Esophagus squamous epithelium (tissue), 5 donors: ENCODE measurements at places on chromosomes 6 and 20.

GRCh38 chr6:36727505-36728021 lies 29.9 kb downstream of the RAB44 start:
- no peak for DNase-seq

DNA sequence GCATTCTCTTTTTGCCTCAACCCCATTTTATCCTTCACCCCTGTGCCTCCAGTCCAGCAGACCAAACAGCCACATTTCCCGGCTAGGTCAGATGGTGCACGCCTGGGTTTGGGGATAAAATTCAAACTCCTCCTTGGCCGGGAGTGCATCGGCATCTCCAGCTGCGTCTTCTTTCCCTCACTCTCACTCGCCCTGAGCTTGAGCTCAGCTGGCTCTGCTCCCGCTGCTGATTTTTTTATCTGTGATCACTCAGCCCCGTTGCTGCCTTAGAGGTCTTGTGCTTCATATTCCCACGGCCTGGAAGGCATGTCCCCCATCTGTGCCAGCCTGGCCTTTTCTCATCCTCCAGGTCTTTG lies 6.8 kb upstream of the EZR start:
- no peak for DNase-seq

DNA sequence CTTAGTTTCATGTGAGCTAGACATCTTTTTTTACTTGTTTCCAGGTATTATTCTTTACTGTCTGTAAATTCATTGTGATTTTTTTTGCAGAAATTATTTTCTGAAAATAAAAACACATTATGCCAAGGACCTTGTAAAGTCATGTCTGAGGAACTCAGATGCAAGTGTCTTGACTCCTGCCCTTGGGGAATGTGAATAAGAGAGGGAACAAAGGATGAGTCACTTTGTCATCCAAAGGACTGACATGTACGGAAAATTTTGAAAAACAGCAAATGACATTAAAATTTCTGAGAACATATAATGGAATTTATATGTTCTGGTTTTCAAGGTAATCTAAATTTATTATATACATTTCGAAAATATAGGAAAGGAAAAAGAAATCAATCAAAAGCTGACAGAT lies 660.4 kb downstream of the CD109 start:
- no peak for DNase-seq

DNA sequence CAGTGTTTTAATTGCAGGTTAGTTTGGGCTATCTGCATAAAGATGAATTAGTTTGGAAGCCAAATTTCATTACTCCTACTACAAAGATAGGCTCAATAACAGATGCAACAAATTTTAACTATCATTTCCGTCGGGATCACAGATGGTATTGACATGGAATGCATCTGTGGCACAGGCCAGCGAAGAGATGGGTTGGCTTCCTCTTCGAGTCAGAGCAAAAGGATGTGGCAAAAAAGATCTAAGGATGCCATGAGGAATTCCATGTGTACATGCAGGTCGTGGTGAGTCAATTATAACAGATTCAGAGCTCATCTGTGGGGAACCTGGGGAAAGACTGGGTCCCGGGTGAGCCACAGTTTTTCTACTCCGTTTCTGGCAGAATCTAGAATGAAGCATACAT lies 83.0 kb upstream of the CITED2 start:
- no peak for DNase-seq

DNA sequence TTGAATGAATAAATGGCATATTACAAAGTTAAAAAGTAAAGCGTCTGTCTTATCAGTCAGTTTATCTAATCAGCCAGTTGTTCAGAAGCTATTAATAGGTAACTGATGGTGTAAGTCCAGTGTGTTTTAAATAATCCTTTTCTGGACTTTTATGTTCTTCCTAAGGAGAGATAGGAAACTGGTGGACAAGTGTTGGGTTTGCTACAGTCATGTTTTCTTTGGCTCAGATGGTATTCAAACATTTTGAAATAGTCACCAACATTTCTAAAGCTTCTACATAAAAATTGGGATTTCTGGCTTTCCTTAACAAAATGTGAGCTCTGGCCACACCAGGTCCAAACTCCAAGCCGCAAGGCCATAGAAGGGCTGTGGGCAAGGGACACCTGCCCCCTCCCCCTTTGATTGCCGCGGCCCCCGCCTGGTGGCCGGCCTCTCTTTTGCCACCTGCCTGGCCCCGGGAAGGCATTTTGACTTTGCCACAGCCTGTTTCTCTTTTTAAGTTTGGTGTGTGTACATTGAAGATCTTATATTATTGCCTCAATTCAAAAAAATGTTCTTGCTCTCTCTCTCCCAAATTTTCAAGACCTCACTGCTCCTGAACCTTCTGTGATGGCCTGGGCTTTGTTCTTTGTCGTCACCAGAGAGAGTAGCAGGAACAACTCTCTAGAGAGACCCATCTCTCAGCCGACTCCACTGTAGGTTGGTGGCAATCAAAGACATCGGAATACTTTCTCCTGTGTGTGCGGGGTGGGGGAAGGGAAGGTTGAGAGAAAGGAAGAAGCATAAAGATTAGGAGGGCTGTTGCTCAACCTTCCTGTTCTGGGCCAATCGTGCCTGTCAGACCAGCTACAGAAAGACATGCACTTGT lies 84.0 kb upstream of the ZNF217 start:
- DNase-seq = no peak

- no peak for DNase-seq
These were observed 6.8 kb downstream of the PCSK2 start for GRCh38 chr20:17233626-17234025.

GRCh38 chr6:6925391-6926164 lies 182.2 kb upstream of the RREB1 start:
- DNase-seq = no peak

DNA sequence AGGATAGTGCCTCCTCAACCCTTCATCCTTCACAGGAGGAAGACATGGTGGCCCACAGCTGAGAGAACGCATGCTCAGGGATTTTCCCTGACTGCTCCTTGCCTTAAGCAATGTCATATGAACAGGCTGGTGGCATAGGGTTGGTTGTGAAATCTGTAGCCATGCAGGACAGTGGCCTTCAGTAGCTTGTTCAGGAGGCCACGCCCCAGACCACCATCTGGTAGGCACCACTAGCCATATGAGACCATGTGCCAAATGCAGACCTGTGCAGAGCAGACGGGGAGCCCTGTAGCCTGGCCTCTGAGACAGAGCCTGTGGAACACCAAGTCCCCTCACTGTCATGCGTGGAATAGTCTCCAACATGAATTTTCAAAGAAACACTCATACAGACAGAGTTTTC lies 76.5 kb downstream of the ADTRP start:
- no peak for DNase-seq

DNA sequence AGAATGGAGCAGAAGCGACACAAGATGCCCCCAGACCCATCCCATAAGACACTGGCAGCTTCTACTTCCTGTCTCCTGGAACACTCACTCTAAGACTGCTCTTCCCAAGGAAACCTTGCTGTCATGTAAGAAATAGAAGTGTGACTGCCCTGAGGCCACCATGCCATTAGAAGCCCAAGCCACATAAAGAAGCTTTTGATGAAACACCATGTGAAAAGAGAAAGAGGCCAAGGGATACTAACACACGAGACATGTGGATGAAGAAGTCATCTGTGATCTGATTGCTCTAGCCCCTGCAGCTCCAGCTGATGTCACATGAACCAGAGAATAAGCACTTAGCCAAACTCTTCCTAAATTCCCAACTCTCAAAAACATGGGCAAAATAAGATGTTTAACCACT lies 117.9 kb upstream of the PCSK2 start:
- no peak for DNase-seq

DNA sequence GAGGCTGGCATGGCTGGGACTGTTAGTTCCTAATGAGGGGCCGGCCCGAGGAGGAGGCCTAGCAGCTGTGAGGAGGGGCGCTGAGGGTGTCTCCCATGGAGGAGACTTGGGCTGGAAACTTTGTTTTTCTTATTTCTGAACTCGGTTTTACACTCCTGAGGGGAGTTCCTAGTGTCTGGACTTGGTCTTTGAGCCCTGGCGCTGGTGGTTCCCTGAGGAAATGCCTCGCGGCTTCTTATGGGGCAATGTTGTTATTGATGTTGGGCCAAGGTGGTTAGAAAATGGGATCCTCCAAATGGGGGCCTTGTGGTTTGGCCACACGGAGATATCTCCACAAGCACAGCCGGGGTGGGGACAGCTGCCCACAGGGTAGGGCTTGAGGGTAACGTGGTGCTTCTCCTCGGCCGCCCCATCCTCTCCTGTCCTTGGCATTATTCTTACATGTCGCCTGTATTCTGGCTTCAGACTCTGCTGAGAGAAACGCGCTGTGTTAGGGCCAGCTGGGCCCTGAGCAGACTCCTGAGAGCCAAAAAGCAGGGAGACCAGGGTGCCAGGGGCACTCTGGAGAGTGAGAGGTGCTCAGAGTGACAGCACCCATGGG lies 136.9 kb downstream of the FOXO3 start:
- DNase-seq = no peak

GRCh38 chr6:132280436-132280835 lies 120.8 kb downstream of the MOXD1 start:
- DNase-seq = no peak

DNA sequence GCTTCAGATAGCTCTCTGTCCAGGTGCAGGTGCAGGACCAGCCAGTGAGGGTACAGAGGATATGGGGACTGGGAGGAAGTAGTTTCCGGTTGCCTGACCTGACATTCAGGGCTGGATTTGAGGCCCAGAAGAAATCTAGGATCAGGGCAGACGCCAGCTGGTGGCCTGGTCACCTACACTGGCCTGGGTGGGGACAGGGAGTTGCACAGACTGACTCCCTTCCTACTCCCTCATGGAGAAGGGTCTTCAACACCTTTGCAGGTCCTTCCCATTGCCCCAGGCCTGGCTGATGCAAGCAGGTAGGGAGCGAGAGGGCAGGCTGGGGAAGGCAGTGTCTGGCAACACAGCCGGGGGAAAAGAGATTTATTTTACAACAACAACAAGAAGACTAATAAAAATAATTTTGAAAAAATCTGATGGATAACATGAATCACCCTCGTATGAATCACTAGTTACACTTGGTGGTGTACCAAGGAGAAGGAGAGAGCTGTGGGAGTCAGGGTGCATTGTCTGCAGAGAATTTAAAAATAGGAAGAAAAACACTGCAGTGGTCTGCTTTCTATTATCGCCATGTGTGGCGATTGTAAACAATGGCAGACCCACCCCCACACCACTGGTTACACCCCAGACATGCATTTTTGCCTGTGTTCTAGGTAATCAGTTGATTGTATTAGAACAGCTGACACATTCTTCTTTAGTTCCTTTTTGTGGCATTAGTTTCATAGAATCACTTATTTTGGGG lies 62.3 kb upstream of the SNX9 start:
- no peak for DNase-seq

DNA sequence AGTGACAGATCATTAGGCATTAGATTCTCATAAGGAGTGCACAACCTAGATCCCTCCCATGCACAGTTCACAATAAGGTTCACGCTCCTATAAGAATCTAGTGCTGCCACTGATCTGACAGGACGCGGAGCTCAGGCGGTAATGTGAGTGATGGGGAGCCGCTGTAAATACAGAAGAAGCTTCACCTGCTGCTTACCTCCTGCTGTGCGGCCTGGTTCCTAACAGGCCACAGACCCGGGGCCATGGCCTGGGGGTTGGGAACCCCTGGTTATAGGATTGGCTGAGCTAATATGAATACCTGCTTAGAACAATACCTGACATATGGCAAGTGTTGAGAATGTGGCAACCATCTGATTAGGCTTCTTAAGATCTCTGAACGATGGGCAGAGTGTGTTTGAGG lies 2.4 kb downstream of the PNPLA1 start:
- no peak for DNase-seq

DNA sequence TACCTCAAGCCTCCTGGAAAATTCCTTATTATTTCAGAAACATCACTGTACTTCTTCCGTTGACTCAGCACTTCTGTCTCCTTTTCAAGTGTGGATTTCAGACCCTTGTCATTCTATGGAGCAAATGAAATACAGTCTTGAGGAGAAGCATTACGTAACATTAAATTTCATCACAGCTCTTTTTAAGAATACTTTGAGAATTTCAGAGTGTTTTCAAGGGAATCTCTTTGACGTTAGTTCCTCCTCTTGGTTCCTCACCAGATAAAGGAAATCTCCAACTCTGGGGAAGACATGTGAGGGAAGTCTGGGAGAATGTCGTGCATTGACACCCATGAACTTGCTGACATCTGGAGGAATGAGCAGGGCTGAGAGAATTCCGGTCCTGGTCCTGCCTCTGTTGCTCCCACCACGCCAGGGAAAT lies 32.3 kb downstream of the UST start:
- DNase-seq = no peak

- DNase-seq = no peak
These were observed 136.4 kb upstream of the PLCB4 start for GRCh38 chr20:8932192-8933165.

GRCh38 chr6:43120944-43121913 lies 45.1 kb downstream of the PTK7 start:
- no peak for DNase-seq

GRCh38 chr20:25054995-25055629 lies 2.8 kb downstream of the ACSS1 start:
- no peak for DNase-seq

- no peak for DNase-seq
These were observed 155.7 kb upstream of the PRSS16 start for GRCh38 chr6:27091661-27092315.

- no peak for DNase-seq
These were observed 63.4 kb downstream of the QRSL1 start for GRCh38 chr6:106692819-106693208.

- DNase-seq = no peak
These were observed 28.9 kb downstream of the EIF2S2 start for GRCh38 chr20:34083137-34083536.

DNA sequence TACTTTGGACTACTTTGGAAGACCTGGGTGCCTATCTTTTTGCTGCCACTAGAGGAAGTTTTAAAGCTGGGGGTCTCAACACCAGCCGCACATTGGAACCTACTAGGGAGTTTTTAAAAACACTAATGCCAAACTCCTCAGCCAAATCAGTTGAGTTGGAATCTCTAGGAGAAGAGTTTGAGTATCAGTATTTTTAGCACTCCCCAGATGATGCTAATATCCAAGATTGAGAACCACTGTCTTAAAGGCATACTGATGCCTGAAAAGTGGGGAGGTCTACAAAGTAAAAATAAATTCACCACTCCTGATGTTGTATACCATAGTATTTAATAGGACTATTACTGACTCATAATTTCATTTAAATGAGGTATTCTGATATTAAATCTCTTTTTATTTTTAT lies 62.9 kb upstream of the COL21A1 start:
- no peak for DNase-seq

- DNase-seq = no peak
These were observed 76.2 kb downstream of the ALDH8A1 start for GRCh38 chr6:134873500-134874388.

DNA sequence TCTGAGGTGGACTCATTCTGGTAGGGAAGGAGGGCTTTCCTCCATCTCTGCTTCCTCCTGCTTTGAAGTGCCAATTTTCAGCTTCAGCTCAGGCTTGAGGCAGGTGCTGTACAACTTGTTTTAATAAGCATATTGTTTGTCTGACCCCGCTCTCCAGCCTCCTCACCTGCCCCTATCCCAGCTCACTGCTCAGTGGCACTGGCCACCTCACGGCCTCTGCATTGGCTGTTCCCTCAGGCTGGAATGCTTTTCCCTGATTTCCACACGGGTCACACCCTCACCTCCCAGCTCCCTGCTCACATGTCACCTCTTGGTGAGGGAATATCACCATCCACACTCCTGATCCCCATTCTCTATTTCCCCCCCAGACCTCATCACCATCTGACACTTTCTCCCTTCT lies 14.3 kb downstream of the AARS2 start:
- DNase-seq = no peak

- no peak for DNase-seq
These were observed 202.1 kb upstream of the EPHA7 start for GRCh38 chr6:93621442-93621841.
